ENCODE measurements at places on chromosomes 7 and 10.

DNA sequence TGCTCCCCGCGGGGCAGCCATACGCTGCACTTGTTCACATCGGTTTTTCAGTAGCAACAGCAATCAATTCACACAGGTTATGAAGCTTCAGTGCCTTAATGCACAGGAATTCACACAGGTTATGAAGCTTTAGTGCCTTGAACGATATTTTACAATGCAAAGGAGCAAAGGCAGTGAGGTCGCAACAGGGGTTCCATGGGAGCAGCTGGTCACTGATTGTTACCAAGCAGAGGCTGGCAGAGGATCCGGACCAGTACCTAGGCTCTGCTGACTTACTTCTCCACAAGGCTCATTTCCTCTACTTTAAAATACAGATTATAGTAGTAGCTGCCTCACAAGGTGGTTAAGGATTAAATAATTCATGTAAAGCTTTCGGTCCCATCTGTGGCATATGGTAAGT, 95.2 kb upstream of the ODAD2 start:
- no peak for DNase-seq

GRCh38 chr10:90888387-90888786, 16.6 kb downstream of the RPP30 start:
- no peak for DNase-seq

DNA sequence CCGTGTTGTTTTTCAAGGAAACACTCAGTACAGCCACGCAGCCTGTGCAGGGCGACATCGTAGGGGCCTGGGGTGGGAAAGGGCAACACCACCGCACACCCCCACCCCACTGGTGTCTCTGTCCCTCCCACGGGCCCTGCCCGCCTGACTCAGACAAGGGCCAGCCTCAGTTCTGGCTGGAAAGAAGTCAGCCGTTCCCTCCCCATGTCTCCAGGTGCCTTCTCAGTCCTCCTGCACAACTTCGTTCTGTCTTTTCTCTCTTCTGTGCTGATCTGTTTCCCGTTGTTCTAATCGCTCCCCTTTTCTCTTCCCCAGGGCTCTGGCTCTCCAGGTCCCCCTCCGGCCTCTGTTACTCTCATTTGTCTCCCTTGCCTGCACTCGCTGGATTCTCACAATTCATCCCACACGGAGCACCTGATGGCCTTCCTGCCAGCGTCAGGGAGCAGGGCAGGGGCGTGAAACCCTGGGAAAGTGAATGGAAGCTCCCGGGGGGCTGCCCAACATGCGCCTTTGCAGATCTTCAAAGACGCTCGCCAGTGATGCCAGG, 97.7 kb downstream of the WDR37 start:
- no peak for DNase-seq

DNA sequence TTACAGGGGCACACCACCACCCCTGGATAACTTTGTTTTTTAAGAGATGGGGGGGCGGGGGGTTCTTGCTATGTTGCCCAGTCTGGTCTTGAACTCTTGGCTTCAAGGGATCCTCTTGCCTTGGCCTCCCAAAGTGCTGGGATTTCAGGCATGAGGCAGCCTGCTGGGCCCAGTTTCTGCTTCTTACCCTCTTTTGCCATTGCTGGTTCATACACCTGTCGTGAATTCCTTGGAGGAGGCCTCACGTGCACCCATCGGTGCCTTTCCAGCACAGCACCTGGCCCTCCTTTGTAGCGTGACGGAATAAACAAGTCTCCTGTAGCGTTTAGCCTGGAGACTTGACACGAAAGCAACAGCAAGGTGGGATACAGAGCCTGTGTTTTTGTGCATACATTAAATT, 75.5 kb downstream of the CARD11 start:
- DNase-seq = no peak

GRCh38 chr7:21868576-21868850, 77.2 kb downstream of the CDCA7L start:
- DNase-seq = no peak

DNA sequence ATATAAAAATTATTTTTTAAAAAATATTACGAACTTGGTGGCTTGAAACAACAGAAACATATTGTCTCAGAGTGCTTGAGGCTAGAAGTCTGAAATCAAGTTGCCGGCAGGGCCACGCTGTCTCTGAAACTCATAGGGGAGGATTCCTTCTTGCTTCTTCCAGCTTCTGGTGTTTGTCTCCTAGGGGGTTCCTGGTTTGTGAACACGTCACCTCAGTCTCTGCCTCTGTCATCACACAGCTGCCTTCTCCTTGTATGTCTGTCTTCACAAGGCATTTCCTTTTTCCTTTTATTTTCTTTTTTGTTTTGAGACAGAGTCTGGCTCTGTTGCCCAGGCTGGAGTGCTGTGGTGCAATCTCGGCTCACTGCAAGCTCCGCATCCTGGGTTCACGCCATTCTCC, 12.7 kb upstream of the SNX8 start:
- DNase-seq = no peak

- no peak for DNase-seq
Measured at GRCh38 chr10:7836571-7836970, 18.3 kb downstream of the TAF3 start.

- no peak for DNase-seq
Measured at GRCh38 chr10:100985336-100985735, 2.0 kb downstream of the MRPL43 start.

- DNase-seq = no peak
Measured at GRCh38 chr7:27842851-27843250, 102.9 kb downstream of the TAX1BP1 start.

- no peak for DNase-seq
Measured at GRCh38 chr10:126634911-126635310, 35.6 kb downstream of the C10orf90 start.

DNA sequence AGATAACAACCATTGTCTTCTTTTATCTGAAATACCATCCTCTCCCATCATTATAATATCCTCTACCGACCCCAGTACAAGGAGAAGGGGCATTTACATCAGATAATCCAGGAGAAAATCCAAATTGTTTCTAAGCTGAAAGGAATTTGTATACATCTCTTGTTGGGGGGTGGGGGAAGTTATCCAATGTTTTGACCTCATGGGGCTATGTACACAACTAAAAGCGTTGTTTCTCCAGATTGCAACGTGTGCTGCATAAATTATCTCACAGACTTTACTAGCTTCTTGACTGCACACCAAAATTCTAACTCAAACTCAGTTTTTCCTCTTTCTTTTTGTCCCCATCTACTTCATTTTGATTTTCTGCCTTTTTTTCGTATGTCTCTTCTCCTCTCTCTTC, 156.7 kb downstream of the TWIST1 start:
- DNase-seq = no peak

- no peak for DNase-seq
Measured at GRCh38 chr7:111760043-111760442, 197.8 kb upstream of the IMMP2L start.

DNA sequence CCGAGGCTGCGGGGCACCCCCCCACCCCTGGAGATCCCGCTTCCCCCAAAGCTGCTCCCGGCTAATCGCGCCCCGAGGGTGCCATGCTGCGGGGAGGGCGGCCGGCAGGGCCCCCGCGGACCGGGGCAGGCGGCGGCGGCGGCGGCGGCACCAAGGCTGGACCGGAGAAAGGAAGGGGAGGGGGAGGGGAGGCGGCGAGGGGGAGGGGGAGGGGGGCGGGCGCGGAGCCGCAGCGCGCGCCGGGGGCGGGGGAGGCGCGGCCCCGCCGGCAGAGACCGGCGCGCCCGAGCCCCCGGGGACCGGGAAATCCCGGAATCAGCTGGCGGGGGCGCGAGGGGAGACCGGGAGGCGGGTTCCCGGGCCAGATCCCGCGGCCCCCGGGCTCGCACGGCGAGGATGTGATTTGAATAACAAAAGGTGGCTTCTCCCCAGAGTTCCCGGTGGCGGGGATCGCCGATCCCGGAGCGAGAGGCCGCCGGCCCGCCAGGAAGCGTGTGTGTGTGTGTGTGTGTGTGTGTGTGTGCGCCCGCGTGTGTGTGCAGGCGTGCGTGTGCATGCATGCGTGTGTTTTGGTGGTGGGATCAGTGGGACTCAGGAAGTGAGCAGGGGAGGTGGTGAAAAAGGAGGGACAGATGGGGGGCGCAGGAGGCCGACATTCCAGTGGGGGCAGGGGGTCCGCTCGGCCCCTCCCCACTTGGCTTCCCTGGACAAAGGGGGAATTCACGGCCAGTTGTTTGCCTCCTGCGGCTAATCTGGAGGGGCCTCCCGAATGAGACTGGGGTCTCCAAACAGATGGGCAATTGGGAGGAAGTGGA, 99.5 kb downstream of the HIP1 start:
- DNase-seq = no peak

GRCh38 chr10:79084012-79084971, 15.5 kb downstream of the ZMIZ1 start:
- DNase-seq = no peak

- no peak for DNase-seq
Measured at GRCh38 chr10:78045237-78045636, 11.6 kb downstream of the RPS24 start.

- DNase-seq = no peak
Measured at GRCh38 chr10:110273474-110273873, 31.2 kb downstream of the SMNDC1 start.

DNA sequence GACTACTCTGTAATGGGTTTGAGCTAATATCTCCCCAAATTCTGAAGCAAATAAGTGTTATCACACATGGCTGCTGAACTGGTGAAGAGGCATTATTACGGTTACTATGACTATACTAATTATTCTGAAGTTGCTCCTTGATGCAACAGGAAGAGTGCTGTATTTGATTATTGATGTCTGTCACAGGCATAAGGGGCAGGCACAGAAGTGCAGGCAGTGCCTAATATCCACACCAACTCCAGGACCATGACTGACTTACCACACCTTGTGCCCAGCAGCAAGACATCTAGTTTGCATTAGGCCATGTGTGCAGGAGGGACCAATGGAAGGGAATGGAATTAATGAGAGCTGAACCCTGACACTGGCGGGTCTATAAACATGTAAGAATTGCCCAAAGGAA, 62.7 kb downstream of the AMPH start:
- no peak for DNase-seq

DNA sequence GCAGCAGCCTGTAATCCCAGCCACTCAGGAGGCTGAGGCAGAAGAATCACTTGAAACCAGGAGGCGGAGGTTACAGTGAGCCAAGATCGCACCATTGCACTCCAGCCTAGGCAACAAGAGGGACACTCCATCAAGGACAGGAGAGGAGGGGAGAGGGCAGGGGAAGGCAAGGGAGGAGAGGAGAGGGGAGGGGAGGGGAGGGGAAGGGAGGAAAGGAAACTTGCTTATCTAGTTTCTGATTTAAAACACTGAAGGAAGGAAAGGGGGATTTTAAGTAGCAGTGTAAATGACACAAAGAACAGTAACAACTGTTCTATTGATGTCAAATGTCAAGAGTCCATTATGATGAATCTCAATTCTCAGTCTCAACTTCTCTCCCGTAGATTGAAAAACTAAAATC, 43.7 kb downstream of the SRPK2 start:
- DNase-seq = no peak

DNA sequence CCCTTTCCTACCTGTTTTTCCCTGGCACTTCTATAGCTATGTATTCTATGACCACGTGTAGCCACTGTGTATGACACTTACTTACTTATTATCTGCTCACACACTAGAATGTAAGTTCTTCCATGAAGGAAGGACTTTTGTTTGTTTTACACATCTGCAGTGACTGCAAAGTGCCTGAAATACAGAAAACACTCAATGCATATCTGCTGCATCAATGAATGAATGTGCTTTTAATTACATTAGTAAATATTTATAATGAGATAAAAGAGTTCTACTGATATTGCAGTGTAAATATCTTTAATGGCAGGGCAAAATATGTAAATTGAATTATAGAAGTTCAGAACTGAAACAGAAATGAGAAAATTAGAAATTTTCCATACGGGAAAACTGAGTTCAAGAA, 43.5 kb upstream of the CDC14C start:
- DNase-seq = no peak

- no peak for DNase-seq
Measured at GRCh38 chr10:71838264-71839211, 12.5 kb downstream of the PSAP start.

DNA sequence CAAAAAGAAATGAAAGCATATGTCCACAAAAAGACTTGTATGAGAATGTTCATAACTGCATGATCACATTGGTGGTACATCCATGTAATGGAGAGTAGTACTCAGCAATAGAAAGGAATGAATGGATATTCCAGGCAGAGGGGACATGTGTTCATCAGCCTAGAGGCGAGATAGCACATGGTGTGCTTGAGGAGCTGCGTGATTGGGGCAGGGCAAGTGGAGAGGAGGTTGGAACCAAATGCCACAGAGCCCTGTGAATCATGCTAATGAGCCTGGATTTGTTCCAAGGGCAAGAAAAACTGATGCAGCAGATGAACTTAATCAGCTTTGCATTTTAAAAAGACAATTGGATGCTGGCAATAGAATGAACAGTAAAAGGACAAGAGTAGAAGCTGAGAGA, 73.3 kb downstream of the C10orf90 start:
- no peak for DNase-seq

DNA sequence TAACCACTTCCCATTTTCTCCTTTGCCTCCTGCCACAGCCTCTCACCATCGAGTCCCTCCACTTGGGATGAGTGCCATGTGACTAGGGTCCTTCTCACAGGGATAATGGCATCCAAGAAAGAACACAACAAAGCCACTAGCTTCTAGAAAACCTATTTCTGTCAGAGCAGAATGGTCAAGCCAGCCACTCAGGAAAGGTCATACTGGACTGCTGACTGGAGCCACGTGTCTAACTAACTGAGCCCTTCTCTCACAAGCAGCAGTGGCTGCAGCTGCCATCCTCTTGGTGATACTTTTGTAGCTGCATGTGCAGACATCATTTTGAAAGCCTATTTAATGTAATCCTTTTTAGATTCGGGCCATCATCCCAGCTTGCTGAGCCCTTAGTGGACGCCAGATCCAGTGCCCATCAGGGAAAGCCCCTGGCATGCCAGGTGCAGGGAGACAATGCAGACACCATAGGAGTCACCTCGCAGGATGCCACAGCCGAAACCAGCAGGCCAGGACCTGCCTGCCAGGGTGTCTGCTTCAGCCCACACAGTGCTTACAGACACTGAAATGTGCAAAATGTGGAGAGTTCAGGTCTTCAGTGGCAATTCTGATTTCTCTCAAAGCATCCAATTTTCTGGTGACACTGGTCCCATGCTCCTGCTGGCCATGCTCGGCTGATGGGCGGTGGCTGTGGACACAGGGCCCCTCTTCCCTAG, 98.3 kb upstream of the DDC start:
- no peak for DNase-seq

DNA sequence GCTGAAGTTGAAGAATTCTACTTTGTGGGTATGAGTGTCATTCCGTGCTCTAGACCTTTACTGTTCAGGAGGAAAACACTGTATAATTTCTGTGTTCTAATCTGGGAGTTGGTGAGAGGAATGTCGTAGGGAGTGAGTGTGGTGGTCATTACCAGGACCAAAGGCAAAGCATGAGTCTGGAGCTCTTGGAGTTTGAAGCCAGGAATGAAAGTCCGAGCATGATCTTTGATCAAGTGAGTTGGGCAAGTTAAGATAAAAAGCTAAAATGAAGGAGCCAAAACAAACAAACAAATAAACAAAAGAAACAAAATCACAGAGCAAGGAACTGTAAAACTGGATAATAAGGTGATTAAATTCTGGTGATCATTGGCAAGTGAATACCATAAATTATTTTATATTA, 161.4 kb downstream of the AGMO start:
- DNase-seq = no peak

GRCh38 chr7:19988860-19989259, 215.4 kb upstream of the TMEM196 start:
- DNase-seq = no peak

- DNase-seq = no peak
Measured at GRCh38 chr10:30637881-30638467, 8.4 kb upstream of the LYZL2 start.
